Endothelial cell (in vitro differentiated cells): ENCODE measurements at places on chromosomes 1 and 21. TPM values are rescaled to one million over a fixed set of nuclear protein-coding genes. Genes with fewer than 3 reads are reported as not detected.

Gene SPATA17
- total RNA-seq = 0.36 TPM

Gene NPR1
- 57.1 TPM for total RNA-seq

Gene ATAD3C
- 2.9 TPM for total RNA-seq

Gene SLC2A5
- not detected for total RNA-seq

Gene FGR
- total RNA-seq = 0.46 TPM

- no peak overlapping the region for H3K27ac ChIP-seq
- H3K4me1 ChIP-seq = peaks cover 28% of the 10 kb centered on the region
- no peak for DNase-seq
- no peaks in the 10 kb centered on the region for H3K36me3 ChIP-seq
- no peak overlapping the region for H3K4me3 ChIP-seq
Observed at GRCh38 chr1:85318217-85318616, 41.8 kb upstream of the BCL10 start.

- H3K36me3 ChIP-seq = no peaks in the 10 kb centered on the region
- no peak overlapping the region for H3K27ac ChIP-seq
- peaks cover 8% of the 10 kb centered on the region for H3K4me1 ChIP-seq
- H3K4me3 ChIP-seq = no peak overlapping the region
Observed at GRCh38 chr1:189804352-189804751, 673.3 kb downstream of the BRINP3 start.

DNA sequence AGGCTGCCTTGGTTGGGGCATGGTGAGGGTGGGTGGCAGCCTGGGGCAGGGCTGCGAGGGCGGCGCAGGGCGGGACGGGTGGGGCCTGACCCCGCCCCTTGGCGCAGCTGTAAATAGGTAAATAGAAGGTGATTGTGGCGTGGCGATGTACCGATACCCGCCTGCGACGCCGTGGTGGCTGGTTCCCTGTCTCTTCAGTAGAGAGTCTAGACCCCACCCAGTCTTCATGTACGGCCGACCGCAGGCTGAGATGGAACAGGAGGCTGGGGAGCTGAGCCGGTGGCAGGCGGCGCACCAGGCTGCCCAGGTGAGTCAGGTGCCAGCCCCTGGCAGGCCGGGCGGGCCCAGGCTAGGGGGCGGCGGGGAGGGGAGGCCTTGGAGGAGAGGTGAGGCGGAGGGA, at the start of gene KLF17:
TSS of gene KLF17 (plus strand) at position 140 of the 400 bp plus-strand sequence. CDS start at position 227, 87 bp downstream.
- DNase-seq = no peak
- H3K27ac ChIP-seq = no peak within 1 kb of the TSS
- H3K4me3 ChIP-seq = no peak within 1 kb of the TSS
- H3K27me3 ChIP-seq = no peaks in the 10 kb centered on the region
- H3K36me3 ChIP-seq = no peaks in the 10 kb centered on the region

- no peak overlapping the region for H3K27ac ChIP-seq
- peaks cover 13% of the 10 kb centered on the region for H3K4me1 ChIP-seq
- DNase-seq = no peak
Observed at GRCh38 chr1:11062965-11063401, 3.2 kb upstream of the SRM start.

- DNase-seq = no peak
- no peaks in the 10 kb centered on the region for H3K36me3 ChIP-seq
- H3K27me3 ChIP-seq = no peaks in the 10 kb centered on the region
- no peak overlapping the region for H3K27ac ChIP-seq
- no peaks in the 10 kb centered on the region for H3K4me1 ChIP-seq
- no peak overlapping the region for H3K4me3 ChIP-seq
Observed at GRCh38 chr1:53369034-53369750, 41.3 kb upstream of the LRP8 start.

- H3K4me1 ChIP-seq = peaks cover 23% of the 10 kb centered on the region
- peaks cover 4% of the 10 kb centered on the region for H3K27me3 ChIP-seq
- H3K4me3 ChIP-seq = peak overlapping the region; percentile 90
Observed at GRCh38 chr1:45802343-45803298, 791 bp upstream of the MAST2 start.

DNA sequence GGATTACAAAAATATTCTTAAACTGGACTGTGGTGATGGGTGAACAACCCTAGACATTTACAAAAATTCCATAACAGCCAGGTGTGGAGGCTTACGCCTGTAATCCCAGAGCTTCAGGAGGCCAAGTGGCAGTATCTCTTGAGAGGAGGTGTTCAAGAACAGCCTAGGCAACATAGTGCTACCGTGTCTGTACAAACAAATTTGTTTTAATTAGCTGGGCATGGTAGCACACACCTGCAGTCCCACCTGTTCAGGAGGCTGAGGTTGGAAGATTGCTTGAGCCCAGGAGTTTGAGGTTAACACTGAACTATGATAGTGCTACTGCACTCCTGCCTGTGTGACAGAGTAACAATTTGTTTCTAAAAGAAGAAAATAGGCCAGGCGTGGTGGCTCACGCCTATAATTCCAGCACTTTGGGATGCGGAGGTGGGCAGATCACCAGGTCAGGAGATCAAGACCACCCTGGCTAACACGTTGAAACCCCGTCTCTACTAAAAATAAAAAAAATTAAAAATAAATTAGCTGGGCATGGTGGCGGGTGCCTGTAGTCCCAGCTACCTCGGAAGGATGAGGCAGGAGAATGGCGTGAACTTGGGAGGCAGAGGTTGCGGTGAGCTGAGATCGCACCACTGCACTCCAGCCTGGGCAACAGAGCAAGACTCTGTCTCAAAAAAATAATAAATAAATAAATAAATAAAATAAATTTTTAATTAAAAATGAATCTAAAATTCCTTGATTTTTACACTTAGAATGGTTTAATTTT, 37.1 kb downstream of the ARID4B start:
- peaks cover 3% of the 10 kb centered on the region for H3K27me3 ChIP-seq
- no peak overlapping the region for H3K4me3 ChIP-seq

- peaks cover 2% of the 10 kb centered on the region for H3K27me3 ChIP-seq
- no peaks in the 10 kb centered on the region for H3K36me3 ChIP-seq
- no peak for DNase-seq
Observed at GRCh38 chr1:243396424-243396823, 140.6 kb downstream of the SDCCAG8 start.

DNA sequence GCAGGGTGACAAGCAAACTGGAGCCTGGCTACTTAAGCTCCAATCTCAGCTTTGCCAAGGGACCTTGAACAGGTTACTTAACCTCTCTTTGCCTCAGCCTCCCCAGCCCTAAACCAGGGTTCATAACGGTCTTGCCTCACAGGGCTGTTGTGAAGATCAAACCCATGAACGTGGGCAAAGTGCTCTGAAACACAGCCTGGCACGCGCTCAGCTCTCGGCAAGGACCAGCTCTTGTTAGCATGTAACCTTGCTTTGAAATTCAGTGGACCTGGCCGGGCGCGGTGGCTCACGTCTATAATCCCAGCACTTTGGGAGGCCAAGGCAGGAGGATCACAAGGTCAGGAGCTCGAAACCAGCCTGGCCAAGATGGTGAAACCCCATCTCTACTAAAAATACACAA, 24.8 kb downstream of the RAP1GAP start:
- peaks cover 9% of the 10 kb centered on the region for H3K27me3 ChIP-seq
- H3K4me3 ChIP-seq = no peak overlapping the region

GRCh38 chr1:211601159-211601558, 22.2 kb upstream of the SLC30A1 start:
- no peak overlapping the region for H3K4me3 ChIP-seq
- peaks cover 3% of the 10 kb centered on the region for H3K4me1 ChIP-seq
- DNase-seq = no peak
- no peaks in the 10 kb centered on the region for H3K27me3 ChIP-seq
